Ascending aorta (tissue), 2 donors: ENCODE measurements at places on chromosomes 1 and 21. TPM values are rescaled to one million over a fixed set of nuclear protein-coding genes. Genes with fewer than 3 reads are reported as not detected.

DNA sequence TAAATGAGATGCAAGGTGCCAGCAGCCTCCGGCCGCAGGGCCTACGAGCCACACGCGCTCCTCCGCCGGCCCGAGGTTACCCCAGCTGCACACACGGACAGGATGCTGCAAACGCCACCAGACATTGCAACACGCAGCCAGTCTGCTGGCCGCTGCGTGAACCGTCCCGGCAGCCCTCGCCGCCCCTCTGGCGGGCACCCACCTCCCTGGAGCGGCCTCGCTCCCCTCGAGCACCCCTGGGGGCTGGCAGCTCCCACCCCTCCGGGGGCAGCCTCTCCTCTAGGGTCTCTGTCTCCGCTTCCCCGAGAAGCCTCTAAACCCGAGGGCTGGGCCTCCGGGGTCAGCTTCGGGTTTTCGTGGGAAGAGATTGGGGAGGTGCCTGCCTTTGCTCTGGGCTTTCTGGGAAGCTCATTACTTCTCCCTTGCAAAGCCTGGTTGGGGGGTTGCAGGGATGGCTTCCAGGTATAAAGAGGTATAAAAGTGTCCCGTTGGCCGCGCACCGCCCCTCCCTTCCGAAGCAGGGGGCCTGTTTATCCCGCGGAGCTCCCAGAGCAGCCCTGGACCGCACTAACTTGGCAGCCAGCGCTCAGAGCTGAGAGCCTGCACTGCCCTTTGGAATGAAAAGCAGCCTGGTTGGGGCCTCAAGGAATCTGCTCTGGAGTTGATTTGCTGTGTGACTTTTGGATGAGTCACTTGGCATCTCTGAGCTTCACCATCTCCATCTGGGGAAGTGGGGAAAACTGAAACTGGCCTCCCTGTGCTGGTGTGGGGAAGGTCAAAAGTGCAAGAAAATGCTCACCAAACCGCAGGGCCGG lies 21.8 kb downstream of the DHRS3 start:
- DNase-seq, result peak; percentile 93
- H3K27me3 ChIP-seq, result no peaks in the 10 kb centered on the region

DNA sequence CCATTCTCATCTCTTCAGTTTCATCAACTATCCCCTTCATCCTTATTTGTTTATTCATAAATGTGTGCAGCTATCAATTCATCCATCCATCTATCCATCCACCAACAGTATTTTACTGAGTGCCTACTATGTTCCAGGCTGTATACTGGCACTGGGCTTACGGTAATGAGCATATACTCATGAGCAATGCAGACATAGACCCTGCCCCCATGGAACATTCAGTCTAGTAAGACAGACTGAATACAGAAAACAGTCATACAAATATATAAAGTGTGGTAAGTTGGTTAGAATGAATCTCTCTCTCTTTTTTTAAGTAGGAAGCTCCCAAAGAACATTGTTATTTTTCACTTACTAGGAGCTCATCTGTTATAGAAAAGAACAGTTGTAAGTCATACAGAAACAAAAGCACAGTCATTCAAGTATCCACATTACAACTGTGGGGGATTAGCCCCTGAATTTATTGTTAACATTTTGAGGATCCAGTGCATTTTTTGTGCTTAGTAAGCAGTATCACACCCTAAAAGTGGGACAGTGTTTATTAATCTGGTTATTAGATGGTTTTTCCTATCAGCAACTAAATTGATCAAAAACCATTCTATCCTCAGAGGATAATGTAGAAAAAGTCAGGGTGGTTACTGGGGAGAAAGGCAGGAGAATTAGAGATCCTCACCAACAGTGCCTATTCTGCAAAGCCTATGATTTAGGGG lies 3.6 kb downstream of the SLC16A4 start:
- H3K4me3 ChIP-seq, result no peak overlapping the region
- DNase-seq, result no peak
- H3K27ac ChIP-seq, result no peak overlapping the region
- H3K27me3 ChIP-seq, result no peaks in the 10 kb centered on the region
- H3K4me1 ChIP-seq, result peaks cover 5% of the 10 kb centered on the region
- no peaks in the 10 kb centered on the region for H3K36me3 ChIP-seq

- H3K36me3 ChIP-seq, result no peaks in the 10 kb centered on the region
- H3K27me3 ChIP-seq, result no peaks in the 10 kb centered on the region
- H3K4me1 ChIP-seq, result no peaks in the 10 kb centered on the region
- no peak overlapping the region for H3K4me3 ChIP-seq
- DNase-seq, result no peak
These were observed 235.3 kb upstream of the ESRRG start for GRCh38 chr1:216958569-216958968.

HPDL gene
- total RNA-seq, result not detected

SSR2 gene
- 103 TPM for total RNA-seq

- H3K4me3 ChIP-seq, result no peak overlapping the region
- no peaks in the 10 kb centered on the region for H3K4me1 ChIP-seq
- H3K27me3 ChIP-seq, result no peaks in the 10 kb centered on the region
- H3K27ac ChIP-seq, result no peak overlapping the region
- no peaks in the 10 kb centered on the region for H3K36me3 ChIP-seq
These were observed 2.1 kb downstream of the CNTN2 start for GRCh38 chr1:205045146-205045545.

CASQ2 gene
- 3.8 TPM for total RNA-seq

GRCh38 chr1:218472885-218473284 lies 127.7 kb downstream of the TGFB2 start:
- DNase-seq, result no peak
- no peak overlapping the region for H3K4me3 ChIP-seq
- no peak overlapping the region for H3K27ac ChIP-seq

DNA sequence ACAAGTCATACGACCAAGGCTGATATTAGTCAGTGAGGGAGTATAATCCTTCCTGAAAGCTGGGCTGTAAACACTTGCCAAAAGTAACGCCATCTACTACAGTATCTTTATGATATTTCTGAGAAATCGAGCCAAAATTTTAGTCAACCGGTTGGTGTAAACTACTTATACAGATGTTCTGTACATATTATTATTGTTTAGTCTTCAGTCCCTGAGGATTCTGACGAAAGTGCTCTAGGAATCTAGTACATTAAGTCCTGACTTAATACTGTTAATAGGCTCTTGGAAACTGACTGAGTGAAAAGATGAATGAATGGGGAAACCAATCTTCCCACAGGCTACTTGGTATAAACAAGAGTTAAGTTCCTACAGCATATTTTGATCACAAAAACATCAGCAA lies 274.3 kb downstream of the USP25 start:
- no peak for DNase-seq
- H3K4me1 ChIP-seq, result no peaks in the 10 kb centered on the region
- no peak overlapping the region for H3K27ac ChIP-seq
- H3K27me3 ChIP-seq, result no peaks in the 10 kb centered on the region

KRTAP19-3 gene
- not detected for total RNA-seq

FAAH gene
- total RNA-seq, result 6.0 TPM

NOTCH2 gene
- total RNA-seq, result 80.4 TPM

DNA sequence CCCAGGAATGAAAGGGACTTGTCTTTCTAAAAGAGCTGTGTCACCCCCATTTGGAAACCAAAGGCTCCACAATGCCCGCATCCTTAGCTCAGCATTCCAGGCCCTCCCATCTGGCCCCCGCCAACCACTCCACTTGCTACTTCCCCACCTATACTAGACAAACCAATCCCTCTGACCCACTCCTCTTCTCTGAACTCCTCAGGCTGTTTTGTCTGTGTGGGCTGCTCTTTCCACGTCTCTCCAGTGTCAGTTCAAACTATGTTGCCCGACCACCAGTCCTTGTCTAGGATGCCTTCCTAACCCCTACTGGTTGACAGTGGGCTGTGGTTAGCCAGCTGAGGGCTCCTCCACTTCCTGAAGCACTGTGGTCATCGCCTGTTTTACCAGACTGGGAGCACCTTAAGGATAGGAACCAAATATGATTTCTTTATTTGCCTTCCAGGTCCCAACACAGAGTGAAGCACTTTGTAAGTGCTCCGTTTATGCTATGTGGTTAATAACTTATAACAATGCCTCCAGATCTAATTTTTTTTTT lies 8.1 kb upstream of the COA7 start:
- no peak overlapping the region for H3K27ac ChIP-seq
- H3K36me3 ChIP-seq, result no peaks in the 10 kb centered on the region
- DNase-seq, result no peak
- H3K4me3 ChIP-seq, result no peak overlapping the region

DNA sequence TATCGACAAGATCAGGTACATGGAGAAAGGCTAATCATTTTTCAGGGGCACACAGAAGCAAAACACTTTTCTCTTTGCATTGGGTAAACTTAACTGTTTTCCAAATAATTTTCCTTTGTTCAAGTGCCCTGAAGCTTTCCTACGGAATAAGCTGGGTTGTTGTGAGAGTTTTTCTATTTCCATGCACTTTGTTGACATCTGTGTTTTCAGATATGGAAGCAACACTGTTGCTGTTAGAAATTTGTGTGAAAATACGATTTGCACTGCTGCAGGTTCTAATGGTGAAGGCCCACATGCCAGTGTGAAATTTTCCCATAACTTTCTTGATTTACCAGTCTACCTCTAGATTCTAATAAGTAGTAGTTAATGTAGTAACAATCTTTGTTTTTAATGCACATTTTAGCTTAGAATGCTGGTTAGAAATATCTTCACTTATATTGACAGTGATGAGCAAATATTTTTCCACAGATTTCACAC lies 18.3 kb downstream of the NFYC start:
- peak overlapping the region; percentile 73 for H3K27ac ChIP-seq
- no peak for DNase-seq
- H3K4me3 ChIP-seq, result peak overlapping the region; percentile 51
- H3K4me1 ChIP-seq, result peaks cover 4% of the 10 kb centered on the region
- no peaks in the 10 kb centered on the region for H3K27me3 ChIP-seq

GRCh38 chr1:27136998-27137542 lies 17.9 kb downstream of the SLC9A1 start:
- peaks cover 24% of the 10 kb centered on the region for H3K4me1 ChIP-seq
- no peaks in the 10 kb centered on the region for H3K36me3 ChIP-seq

DNA sequence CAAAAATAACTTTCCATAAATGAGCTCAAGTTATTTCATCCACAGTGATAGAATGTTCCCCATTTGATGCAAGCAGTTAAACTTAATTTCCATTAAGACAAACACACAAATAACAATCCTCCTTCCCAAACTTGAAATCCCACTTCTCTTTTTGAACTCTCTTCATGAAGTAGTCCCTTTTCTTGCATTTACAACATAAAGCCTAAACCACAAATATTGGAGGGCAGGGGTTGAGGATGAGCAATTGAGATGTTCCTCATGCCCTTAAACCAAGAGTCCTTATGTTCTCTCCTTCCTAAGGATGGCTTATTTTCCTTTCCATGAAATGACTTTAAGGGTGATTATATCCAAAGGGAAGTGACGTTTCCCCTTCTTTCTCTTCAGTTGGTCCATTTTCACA lies 228.8 kb downstream of the DISC1 start:
- H3K4me1 ChIP-seq, result no peaks in the 10 kb centered on the region
- H3K4me3 ChIP-seq, result no peak overlapping the region
- no peaks in the 10 kb centered on the region for H3K36me3 ChIP-seq

GRCh38 chr1:156801409-156802121 lies 15.1 kb downstream of the SH2D2A start:
- H3K4me3 ChIP-seq, result no peak overlapping the region
- H3K27ac ChIP-seq, result no peak overlapping the region
- peaks cover 52% of the 10 kb centered on the region for H3K36me3 ChIP-seq
- no peak for DNase-seq
- no peaks in the 10 kb centered on the region for H3K4me1 ChIP-seq
- H3K27me3 ChIP-seq, result no peaks in the 10 kb centered on the region

GRCh38 chr1:220926146-220926545 lies 46.9 kb downstream of the HLX start:
- no peaks in the 10 kb centered on the region for H3K4me1 ChIP-seq
- no peak overlapping the region for H3K4me3 ChIP-seq
- DNase-seq, result no peak
- H3K27me3 ChIP-seq, result no peaks in the 10 kb centered on the region

DNA sequence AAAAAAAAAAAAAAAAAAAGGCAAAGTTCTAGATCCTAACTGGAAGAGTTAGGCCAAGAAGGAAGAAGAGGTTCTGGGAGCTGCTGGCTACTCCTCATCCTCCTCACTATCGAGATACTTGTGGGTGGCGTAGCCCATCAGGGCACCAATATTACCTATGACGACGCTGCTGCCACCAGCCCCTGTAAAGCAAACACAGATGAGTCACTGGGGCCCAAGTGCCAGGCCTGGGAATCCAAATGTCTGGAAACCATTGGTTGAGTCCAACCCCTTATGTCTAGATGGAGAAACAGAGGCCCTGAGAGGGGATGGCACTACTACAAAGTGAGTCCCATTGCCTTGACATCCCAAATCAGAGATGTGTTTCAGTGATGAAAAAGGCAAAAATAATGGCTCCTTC lies 5.7 kb downstream of the IFI6 start:
- no peaks in the 10 kb centered on the region for H3K36me3 ChIP-seq
- H3K4me3 ChIP-seq, result no peak overlapping the region
- peaks cover 16% of the 10 kb centered on the region for H3K4me1 ChIP-seq
- no peak for DNase-seq
- H3K27me3 ChIP-seq, result no peaks in the 10 kb centered on the region

- H3K4me3 ChIP-seq, result no peak overlapping the region
- H3K27ac ChIP-seq, result no peak overlapping the region
- H3K27me3 ChIP-seq, result no peaks in the 10 kb centered on the region
- H3K4me1 ChIP-seq, result no peaks in the 10 kb centered on the region
- no peak for DNase-seq
These were observed 49.9 kb upstream of the LAPTM5 start for GRCh38 chr1:30807318-30808066.

- H3K4me3 ChIP-seq, result no peak overlapping the region
- DNase-seq, result no peak
- no peaks in the 10 kb centered on the region for H3K27me3 ChIP-seq
These were observed 145.7 kb upstream of the BARHL2 start for GRCh38 chr1:90862782-90863181.

GRCh38 chr1:157725221-157725577 lies 24.6 kb upstream of the FCRL3 start:
- H3K36me3 ChIP-seq, result no peaks in the 10 kb centered on the region
- no peak for DNase-seq
- H3K27me3 ChIP-seq, result no peaks in the 10 kb centered on the region
- no peaks in the 10 kb centered on the region for H3K4me1 ChIP-seq
- H3K4me3 ChIP-seq, result no peak overlapping the region

STX12 gene
- 91.9 TPM for total RNA-seq

- DNase-seq, result no peak
- no peak overlapping the region for H3K4me3 ChIP-seq
- H3K4me1 ChIP-seq, result peaks cover 25% of the 10 kb centered on the region
These were observed 4.2 kb upstream of the SIM2 start for GRCh38 chr21:36694593-36695282.

GRCh38 chr1:170544624-170545023 lies 12.7 kb downstream of the GORAB start:
- H3K36me3 ChIP-seq, result peaks cover 86% of the 10 kb centered on the region
- no peaks in the 10 kb centered on the region for H3K4me1 ChIP-seq
- H3K27me3 ChIP-seq, result no peaks in the 10 kb centered on the region
- no peak overlapping the region for H3K27ac ChIP-seq
- H3K4me3 ChIP-seq, result no peak overlapping the region

TNFRSF8 gene
- total RNA-seq, result 22.8 TPM

GRCh38 chr1:99177465-99177864 lies 86.8 kb upstream of the PLPPR4 start:
- H3K27ac ChIP-seq, result no peak overlapping the region
- no peaks in the 10 kb centered on the region for H3K4me1 ChIP-seq
- no peak overlapping the region for H3K4me3 ChIP-seq
- H3K36me3 ChIP-seq, result no peaks in the 10 kb centered on the region
- DNase-seq, result no peak
